ENCODE measurements at places on chromosomes 7 and 10.

- no peak for DNase-seq
These were observed 15.9 kb downstream of the ITPRIP start for GRCh38 chr10:104322416-104322782.

GRCh38 chr7:5646846-5647245, 134.6 kb downstream of the RNF216 start:
- no peak for DNase-seq

GRCh38 chr7:114269714-114270113, 144.9 kb upstream of the FOXP2 start:
- DNase-seq, result no peak

DNA sequence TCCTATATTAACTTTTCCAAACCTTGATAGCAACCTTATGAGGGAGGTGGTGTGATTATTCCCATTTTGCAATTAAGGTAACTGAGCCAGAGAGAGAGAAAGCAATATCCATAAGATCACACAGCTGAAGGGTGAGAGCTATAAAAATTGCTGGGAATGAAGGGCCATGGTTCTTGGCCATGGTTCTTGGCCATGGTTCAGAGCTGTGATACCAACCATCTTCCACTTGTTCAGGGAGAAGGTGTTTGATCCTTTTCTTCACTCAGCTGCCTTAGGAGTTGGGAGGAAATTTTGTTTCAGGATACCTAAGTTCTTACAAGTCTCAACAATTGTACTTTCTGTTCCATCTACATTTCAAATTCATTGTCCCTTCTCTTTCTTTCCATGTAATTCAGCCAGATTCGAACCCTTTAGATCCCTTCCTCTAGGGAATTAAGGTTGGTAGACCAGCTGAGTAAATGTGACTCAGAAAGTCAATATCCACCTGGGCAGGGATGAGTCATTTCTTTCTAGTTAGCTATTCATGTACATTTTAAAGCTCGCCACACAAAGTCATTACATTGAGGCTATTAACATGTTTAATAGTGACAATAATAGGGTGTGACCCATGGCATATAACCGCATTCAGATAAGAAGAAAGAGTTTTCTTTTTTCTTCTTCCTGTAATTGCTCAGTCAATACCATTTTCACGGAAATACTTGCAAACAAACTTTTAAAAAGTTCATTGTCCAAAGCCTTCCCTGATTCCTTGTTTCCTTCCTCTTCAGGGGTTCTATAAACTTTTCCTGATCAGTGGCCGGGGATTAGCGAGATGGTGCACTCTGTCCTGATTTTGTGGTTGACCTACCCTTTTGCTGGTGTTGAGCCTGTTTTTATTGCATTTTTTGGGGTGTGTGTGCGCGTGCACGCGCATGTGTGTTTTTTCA, 143.4 kb downstream of the TCF7L2 start:
- DNase-seq, result no peak

GRCh38 chr7:148060724-148061123, 529.8 kb upstream of the C7orf33 start:
- DNase-seq, result no peak

- DNase-seq, result no peak
These were observed 11.8 kb upstream of the MIOS start for GRCh38 chr7:7554649-7555575.
